ENCODE measurements at places on chromosomes 2 and 18.

DNA sequence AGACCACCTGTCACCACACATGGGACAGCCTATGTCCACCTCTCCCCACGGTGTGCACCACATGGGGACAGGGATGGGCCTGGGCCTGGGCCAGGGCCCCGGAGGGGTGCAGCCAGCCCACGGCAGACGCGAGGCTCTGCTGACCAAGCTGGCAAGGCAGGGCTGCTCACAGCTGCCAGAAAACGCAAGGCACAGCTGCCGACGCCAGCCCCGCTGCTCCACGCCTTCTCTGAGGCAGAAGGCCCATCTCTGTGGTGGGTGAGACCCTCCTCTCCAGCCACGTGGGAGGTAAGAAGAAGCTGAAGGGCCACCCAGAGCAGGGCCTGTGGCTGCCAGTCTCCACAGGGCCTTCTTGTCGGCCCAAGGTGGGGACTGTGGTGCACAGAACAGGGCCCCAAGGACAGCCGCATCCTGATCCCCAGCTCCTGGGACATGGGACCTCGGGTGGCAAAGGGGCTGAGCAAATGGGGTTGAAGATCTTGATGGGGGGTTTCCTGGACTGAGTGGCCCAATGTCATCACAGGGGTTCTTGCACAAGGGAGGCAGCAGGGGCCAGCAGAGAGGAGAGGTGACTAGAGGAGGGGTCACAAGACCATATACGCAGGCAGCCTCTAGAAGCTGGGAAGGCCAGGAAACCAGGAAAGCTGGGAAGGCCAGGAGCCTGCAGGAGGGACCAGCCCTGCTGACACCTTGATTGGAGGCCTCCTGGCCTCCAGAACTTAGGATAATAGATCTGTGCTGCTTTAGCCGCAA lies 72.3 kb downstream of the NDUFA10 start:
- no peak overlapping the region for H3K4me3 ChIP-seq
- H3K27ac ChIP-seq: no peak overlapping the region
- no peaks in the 10 kb centered on the region for H3K27me3 ChIP-seq
- peaks cover 17% of the 10 kb centered on the region for H3K36me3 ChIP-seq

- no peak overlapping the region for H3K27ac ChIP-seq
- H3K27me3 ChIP-seq: no peaks in the 10 kb centered on the region
- no peaks in the 10 kb centered on the region for H3K36me3 ChIP-seq
- no peak for DNase-seq
Measured at GRCh38 chr2:200788121-200788718, 23.5 kb upstream of the BZW1 start.

DNA sequence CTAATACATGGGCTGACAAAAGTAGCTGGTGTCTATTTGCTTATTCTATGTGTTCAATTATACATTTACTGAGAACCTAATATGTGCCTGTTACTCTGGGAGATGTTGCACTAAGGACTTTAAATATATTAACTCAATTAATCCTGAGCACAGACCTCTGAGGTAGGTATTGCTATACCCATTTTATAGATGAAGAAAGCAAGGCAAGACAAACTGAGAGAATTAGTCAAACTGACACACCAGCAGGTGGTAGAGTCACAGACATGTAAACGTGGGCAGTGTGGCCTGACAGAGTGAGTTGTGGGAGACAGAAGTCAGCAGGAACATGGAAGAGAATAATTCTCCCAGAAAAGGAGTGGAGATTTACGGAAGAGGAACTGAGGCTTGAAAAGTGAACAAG lies 428.9 kb downstream of the LPIN1 start:
- H3K27me3 ChIP-seq: no peaks in the 10 kb centered on the region
- DNase-seq: no peak
- H3K4me1 ChIP-seq: peaks cover 61% of the 10 kb centered on the region
- H3K36me3 ChIP-seq: no peaks in the 10 kb centered on the region

GRCh38 chr18:62904396-62905285 lies 189.3 kb downstream of the PHLPP1 start:
- no peak overlapping the region for H3K4me3 ChIP-seq
- no peak overlapping the region for H3K27ac ChIP-seq
- no peaks in the 10 kb centered on the region for H3K4me1 ChIP-seq
- no peak for DNase-seq

GRCh38 chr2:139438478-139438877 lies 658.3 kb upstream of the NXPH2 start:
- H3K4me1 ChIP-seq: no peaks in the 10 kb centered on the region
- no peak overlapping the region for H3K4me3 ChIP-seq
- no peaks in the 10 kb centered on the region for H3K27me3 ChIP-seq
- H3K36me3 ChIP-seq: no peaks in the 10 kb centered on the region
- DNase-seq: no peak

GRCh38 chr2:239966853-239967552 lies 58.1 kb downstream of the NDUFA10 start:
- H3K4me1 ChIP-seq: no peaks in the 10 kb centered on the region
- H3K36me3 ChIP-seq: peaks cover 91% of the 10 kb centered on the region
- H3K27ac ChIP-seq: no peak overlapping the region

- no peak overlapping the region for H3K27ac ChIP-seq
- peak overlapping the region; percentile 90 for H3K4me3 ChIP-seq
- H3K27me3 ChIP-seq: peaks cover 20% of the 10 kb centered on the region
- no peaks in the 10 kb centered on the region for H3K36me3 ChIP-seq
Measured at GRCh38 chr2:172234716-172235691, 132.3 kb upstream of the DLX2 start.

GRCh38 chr2:11750422-11750821 lies 4.0 kb downstream of the LPIN1 start:
- peak overlapping the region; percentile 89 for H3K27ac ChIP-seq
- peak overlapping the region; percentile 50 for H3K4me3 ChIP-seq
- H3K36me3 ChIP-seq: no peaks in the 10 kb centered on the region
- peaks cover 80% of the 10 kb centered on the region for H3K4me1 ChIP-seq
- peak; percentile 56 for DNase-seq

- H3K4me3 ChIP-seq: peak overlapping the region; percentile 81
- H3K4me1 ChIP-seq: peaks cover 43% of the 10 kb centered on the region
- H3K36me3 ChIP-seq: peaks cover 2% of the 10 kb centered on the region
- H3K27ac ChIP-seq: peak overlapping the region; percentile 67
- no peaks in the 10 kb centered on the region for H3K27me3 ChIP-seq
- peak; percentile 77 for DNase-seq
Measured at GRCh38 chr2:237421542-237422116, 7.7 kb upstream of the COL6A3 start.

DNA sequence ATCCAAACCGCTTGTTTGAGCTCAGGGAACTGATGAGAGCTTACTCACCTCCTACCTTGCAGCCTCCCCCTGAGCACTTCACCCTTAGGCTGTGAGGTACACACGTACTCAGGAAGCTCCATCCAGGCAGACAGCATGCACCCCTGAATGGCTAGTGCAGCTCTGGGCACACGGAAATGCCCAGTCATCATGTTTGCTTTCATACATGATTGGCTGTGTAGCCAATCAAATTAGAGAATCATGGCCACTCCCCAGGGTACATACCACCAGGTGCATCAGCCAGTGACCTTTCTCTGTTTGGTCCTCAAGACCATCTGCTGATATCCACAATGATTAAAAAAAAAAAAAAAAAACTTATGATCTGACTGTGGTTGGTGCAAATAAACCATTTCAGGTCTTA lies 42.1 kb downstream of the RNF152 start:
- H3K27ac ChIP-seq: no peak overlapping the region
- no peak for DNase-seq
- no peak overlapping the region for H3K4me3 ChIP-seq
- no peaks in the 10 kb centered on the region for H3K27me3 ChIP-seq
- no peaks in the 10 kb centered on the region for H3K4me1 ChIP-seq

DNA sequence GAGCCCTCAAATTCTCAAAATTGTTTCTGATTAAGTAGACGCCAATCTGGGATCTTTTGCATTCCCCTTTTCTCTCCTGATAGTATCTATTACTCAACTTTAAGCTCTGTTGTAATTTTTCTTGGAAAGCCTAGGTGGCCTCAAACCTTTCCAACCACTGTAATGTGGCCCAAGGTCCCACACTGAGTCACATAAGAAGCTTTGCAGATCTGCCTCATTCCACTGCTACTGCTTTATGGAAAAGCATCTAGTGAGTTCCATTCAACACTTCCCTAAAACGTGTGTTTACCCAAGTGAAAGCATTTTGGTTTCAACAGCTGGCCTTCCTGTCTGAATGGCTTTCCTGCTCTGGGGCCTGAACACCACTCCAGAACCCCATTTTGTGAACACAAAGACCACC lies 493.6 kb upstream of the SPHKAP start:
- H3K27me3 ChIP-seq: no peaks in the 10 kb centered on the region
- no peak overlapping the region for H3K27ac ChIP-seq

- H3K4me1 ChIP-seq: peaks cover 28% of the 10 kb centered on the region
- H3K4me3 ChIP-seq: no peak overlapping the region
- no peak for DNase-seq
- H3K27ac ChIP-seq: no peak overlapping the region
Measured at GRCh38 chr2:144328938-144329337, 191.0 kb downstream of the ZEB2 start.

- no peak for DNase-seq
- no peak overlapping the region for H3K27ac ChIP-seq
- H3K4me1 ChIP-seq: no peaks in the 10 kb centered on the region
- no peak overlapping the region for H3K4me3 ChIP-seq
Measured at GRCh38 chr2:19158896-19159295, 199.5 kb downstream of the OSR1 start.

GRCh38 chr2:144224472-144224871 lies 295.4 kb downstream of the ZEB2 start:
- no peaks in the 10 kb centered on the region for H3K36me3 ChIP-seq
- H3K4me1 ChIP-seq: no peaks in the 10 kb centered on the region
- no peaks in the 10 kb centered on the region for H3K27me3 ChIP-seq
- no peak for DNase-seq
- no peak overlapping the region for H3K27ac ChIP-seq

DNA sequence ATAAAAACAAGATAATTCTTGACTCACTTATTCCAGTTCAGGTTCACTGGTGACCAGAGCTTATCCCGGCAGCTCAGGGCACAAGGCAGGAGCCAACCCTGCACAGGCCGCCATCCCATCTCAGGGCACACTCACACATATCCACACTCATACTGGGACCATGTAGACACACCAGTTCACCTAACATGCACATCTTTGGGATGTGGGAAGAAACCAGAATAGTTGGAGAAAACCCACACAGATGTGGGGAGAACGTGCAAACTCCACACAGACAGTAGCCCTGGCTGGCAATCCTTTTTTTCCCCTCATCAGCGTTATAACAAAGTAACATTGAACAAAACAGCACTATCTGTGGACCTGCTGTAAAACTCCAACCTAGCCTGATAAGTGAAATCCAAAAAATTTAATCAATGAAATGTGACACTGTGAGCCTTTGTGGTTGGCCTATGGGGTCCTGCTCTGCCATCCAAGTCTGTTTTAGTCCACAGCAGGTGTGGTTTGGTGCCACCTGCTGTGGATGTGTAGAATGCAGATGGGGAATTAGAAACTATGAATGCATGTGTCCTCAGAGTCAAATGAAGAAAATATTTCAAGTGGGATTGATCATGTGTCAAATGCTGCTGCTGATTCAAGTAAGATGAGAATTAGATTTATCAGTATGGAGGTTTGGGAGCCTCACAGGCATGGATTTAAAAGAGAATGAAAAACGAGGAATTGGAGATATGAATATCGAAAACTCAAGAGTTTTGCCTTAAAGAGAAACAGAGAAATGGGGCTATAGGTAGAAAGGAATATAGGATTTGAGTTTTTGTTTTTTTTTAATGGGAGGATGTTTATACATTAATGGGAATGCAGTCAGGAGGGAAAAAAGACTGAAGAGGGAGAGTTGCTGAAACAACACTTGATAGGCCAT lies 47.0 kb downstream of the UGP2 start:
- peak overlapping the region; percentile 49 for H3K27ac ChIP-seq
- H3K4me1 ChIP-seq: peaks cover 6% of the 10 kb centered on the region

DNA sequence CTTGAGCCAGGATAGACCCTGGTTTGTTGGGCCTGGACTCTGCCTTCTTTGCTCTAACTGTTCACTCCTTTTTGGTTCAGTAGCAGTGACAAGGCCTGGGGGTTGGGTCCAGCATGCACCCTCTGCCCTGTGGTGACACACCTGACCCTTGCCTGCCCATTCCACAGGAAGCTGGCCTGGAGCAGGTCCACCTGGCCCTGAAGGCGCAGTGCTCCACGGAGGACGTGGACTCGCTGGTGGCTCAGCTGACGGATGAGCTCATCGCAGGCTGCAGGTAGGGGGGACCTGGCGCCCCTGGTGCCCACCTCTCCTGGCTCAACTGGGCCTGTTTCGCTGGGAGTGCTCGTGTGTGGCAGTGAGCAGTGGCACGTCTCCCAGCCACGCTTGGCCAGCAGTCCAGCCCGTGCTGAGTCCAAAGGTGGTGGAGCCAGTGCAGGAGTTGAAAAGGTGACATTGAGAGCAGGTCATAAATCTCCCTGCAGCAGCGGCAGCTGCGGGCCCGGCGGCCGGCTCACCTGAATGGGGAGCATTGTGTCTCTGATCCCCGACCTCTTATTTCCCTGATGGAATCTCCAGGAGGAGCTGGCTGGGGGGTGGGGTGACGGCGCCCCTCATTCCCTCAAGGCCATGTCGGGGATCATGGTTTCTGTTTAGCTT lies 102.6 kb downstream of the DYSF start:
- no peak for DNase-seq
- H3K4me1 ChIP-seq: peaks cover 3% of the 10 kb centered on the region
- H3K4me3 ChIP-seq: no peak overlapping the region
- no peaks in the 10 kb centered on the region for H3K36me3 ChIP-seq
- H3K27ac ChIP-seq: no peak overlapping the region

- H3K27me3 ChIP-seq: peaks cover 27% of the 10 kb centered on the region
- H3K4me3 ChIP-seq: no peak overlapping the region
- no peak overlapping the region for H3K27ac ChIP-seq
- no peaks in the 10 kb centered on the region for H3K4me1 ChIP-seq
- no peak for DNase-seq
Measured at GRCh38 chr2:48854681-48855080, 99.2 kb upstream of the LHCGR start.

DNA sequence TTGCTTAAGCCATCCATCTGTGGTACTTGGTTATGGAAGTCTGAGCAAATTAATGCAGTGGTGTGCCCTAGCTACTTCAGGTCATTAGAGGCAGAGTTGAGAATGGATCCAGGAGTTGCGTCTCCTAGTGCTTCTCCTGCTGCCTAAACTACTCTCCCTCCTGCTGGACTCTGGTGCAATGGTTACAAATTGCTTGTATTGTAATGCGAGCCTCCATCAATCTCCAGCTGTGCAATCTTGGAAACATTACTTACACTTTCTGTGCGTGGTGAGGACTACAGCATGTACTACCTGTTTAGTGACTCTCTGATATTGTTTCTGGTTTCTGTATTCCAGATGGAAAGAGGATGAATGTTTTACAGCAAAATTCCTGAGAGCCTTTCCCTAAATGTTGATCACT lies 119.0 kb upstream of the CYRIA start:
- no peak overlapping the region for H3K27ac ChIP-seq
- H3K4me1 ChIP-seq: no peaks in the 10 kb centered on the region
- H3K27me3 ChIP-seq: peaks cover 4% of the 10 kb centered on the region
- no peak for DNase-seq

DNA sequence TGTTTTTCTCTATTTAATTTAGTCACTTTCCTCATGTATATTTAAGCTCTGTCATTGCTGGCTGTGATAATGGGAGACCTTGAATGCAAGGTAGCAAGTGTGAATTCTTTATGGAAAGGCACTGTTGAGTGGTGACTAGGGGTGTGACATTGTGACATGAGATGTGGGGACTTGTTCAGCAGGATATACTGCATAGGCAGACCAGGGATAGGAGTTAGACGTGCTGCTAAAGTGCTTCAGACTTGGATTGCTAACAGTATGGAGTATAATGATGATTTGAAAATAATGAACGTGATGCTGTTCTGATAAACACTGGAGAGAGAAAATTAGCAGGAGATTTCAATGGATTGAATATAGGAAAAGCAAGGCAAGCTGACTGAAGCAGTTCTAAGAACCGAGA lies 135.1 kb downstream of the NCOA1 start:
- peaks cover 54% of the 10 kb centered on the region for H3K4me1 ChIP-seq
- no peak overlapping the region for H3K27ac ChIP-seq
- H3K27me3 ChIP-seq: no peaks in the 10 kb centered on the region
- no peak overlapping the region for H3K4me3 ChIP-seq
- no peak for DNase-seq

Measured in naive thymus-derived CD8-positive, alpha-beta T cell (primary cell).